Breast epithelium (tissue), 4 donors: ENCODE measurements at places on chromosomes 12 and 14. TPM values are rescaled to one million over a fixed set of nuclear protein-coding genes. Genes with fewer than 3 reads are reported as not detected.

The SDR39U1 gene
- 63.4 TPM for total RNA-seq

The KRT74 gene
- not detected for total RNA-seq

The GRIP1 gene
- total RNA-seq, result 2.9 TPM

The CD69 gene
- 7.4 TPM for total RNA-seq

The C1QL4 gene
- total RNA-seq, result not detected

The PTCSC3 gene
- not detected for total RNA-seq

The GPR68 gene
- 0.59 TPM for total RNA-seq

The CLEC6A gene
- total RNA-seq, result not detected

The TAS2R7 gene
- not detected for total RNA-seq

The FGF23 gene
- not detected for total RNA-seq

The CCDC196 gene
- not detected for total RNA-seq

DNA sequence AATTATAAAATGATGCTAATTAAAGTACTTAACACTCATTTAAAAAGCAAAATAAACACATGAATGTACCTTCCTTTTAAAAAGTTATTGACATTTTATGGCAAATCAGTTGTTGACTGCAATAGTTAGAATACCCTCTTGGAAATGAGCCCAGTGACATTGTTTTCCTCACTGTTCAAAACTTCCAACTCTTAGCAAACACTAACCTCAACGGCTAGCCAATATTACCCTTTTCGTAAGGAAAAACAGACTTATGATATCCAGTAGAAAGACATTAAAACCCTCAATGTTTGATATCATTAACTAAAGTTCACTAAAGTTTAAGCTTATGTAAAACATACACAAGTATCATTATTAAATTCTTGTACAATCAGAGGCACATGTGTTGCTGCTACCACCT, 83.6 kb downstream of the EPS8 start:
- no peak for DNase-seq

GRCh38 chr12:38102197-38102596, 214.4 kb upstream of the ALG10B start:
- no peak for DNase-seq

- no peak for DNase-seq
These were observed 43.9 kb upstream of the SLC2A13 start for GRCh38 chr12:40149673-40150260.

DNA sequence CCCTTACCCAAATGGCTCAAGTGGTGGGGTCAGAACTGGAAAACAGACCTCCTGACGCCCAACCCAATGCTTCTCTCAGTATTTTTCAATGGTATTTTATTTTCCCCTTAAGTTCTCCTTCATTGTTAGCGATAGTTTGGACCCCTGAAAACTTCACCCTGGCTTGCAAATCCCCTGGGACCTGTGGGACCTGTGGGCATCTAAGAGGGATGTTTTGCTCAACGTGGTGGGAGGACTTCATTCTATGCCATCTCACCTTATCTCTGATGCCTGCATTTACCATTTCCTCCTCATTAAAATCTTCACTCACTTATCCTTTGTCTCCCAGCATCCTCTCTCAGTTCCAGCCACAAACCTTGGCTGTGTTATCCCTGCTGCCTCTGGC, 59.4 kb upstream of the GZMB start:
- no peak for DNase-seq

DNA sequence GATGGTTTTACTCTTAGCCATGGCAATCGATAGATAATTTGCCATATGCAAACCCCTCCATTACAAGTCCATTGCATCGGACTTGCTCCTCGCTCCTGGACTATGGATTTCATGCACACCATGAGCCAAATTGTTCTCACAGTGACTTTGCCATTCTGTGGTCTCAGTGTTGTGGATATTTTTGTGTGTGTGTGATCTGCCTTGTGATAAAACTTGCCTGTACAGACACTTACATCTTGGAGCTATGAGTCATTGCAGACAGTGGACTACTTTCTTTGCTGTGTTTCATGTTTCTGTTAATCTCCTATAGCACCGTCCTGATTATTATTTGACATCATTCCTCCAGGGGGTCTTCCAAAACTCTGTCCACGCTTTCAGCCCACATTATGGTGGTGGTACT, 8.4 kb upstream of the OR4K13 start:
- no peak for DNase-seq

DNA sequence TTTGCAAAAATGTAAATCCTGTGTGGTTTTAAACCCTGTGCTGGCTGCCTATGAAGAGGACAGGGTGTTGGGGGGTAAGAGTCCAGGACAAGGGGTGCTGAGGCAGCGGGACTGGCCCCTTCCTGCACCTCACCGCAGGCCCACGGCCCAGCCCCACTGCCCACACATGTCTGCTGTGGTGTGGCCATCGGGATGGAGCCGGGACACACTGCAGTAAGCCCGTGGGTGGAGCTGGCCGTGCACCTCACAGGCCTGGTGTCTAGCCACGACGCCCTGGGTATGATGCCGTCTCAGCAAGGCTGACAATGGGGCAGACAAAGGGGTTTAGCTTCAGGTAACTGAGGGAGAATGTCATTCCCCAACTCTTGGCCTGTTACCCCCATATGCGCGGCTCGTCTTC, 19.6 kb downstream of the AMN start:
- no peak for DNase-seq

DNA sequence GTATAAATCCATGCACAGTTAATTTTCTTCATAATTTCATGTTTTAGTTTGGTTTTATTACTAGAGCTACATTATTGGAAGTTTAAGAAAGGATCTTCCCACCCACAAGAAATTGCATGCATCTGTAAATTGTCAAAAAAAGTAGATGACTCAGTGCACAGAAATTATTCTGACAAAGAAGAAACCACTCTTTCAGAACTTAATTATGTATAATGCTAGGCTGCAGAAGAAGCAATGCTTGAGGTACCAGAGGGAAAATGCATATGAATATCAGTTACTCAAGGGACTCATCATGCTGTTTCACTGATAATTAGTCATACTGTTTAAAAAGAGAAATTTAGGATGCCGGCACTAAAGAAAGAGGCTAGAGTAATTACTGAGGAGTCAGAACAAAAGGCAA, 147.0 kb downstream of the SLC16A7 start:
- DNase-seq, result no peak

DNA sequence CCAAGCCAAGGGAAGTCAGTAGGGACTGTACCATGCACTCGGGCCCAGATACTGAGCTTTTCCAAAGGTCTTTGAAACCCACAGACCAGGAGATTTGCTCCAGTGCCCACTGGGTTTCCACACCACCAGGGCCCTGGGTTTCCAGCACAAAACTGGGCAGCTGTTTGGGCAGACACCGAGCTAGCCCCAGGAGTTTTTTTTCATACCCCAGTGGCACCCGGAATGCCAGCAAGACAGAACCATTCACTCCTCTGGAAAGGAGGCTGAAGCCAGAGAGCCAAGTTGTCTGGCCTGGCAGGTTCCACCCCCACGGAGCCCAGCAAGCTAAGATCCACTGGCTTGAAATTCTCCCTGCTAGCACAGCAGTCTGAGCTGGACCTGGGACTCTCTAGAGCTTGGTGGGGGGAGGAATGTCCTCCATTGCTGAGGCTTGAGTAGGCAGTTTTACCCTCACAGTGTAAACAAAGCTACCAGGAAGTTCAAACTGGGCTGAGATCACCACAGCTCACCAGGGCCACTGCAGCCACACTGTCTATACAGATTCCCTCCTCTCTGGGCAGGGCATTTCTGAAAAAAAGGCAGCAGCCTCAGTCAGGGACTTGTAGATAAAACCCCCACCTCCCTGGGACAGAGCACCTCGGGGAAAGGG, 793.7 kb downstream of the RPS29 start:
- DNase-seq, result no peak

GRCh38 chr14:52307376-52307775, 6.7 kb upstream of the PTGER2 start:
- no peak for DNase-seq

DNA sequence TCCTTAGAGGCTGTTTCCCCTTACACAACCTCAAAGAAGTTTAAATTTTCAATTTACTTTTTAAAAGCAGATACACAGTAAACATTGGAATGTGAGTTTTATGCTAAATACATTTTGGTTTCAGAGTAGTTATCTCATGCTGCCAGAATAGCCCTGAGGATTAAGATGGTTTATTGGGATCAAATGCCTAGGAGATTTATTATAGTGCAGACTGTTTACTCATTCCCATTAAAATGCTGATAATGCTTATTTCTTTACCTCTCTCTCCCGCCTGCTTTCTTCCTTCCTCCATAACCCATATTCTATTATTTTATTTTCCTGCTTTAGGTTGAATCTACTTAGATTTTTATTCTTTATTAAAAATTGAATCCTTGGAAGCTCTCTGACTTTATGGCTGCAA, 340.2 kb downstream of the DIO2 start:
- no peak for DNase-seq

GRCh38 chr12:68227356-68227755, 1.7 kb upstream of the IL26 start:
- DNase-seq, result no peak

- no peak for DNase-seq
These were observed 31.8 kb downstream of the PAH start for GRCh38 chr12:102885043-102885932.

- no peak for DNase-seq
These were observed 149.1 kb upstream of the FLRT2 start for GRCh38 chr14:85380881-85381280.

- DNase-seq, result no peak
These were observed 33.0 kb upstream of the VWF start for GRCh38 chr12:6157482-6157881.

GRCh38 chr14:39454906-39455539, 22.8 kb upstream of the FBXO33 start:
- DNase-seq, result no peak

- no peak for DNase-seq
These were observed 41.8 kb downstream of the SMOC1 start for GRCh38 chr14:69921052-69921451.

- DNase-seq, result no peak
These were observed 32.9 kb downstream of the SYNE3 start for GRCh38 chr14:95483309-95484165.

GRCh38 chr12:124418791-124419190, 123.9 kb downstream of the RFLNA start:
- no peak for DNase-seq
